ENCODE measurements at places on chromosomes 5 and 9.

DNA sequence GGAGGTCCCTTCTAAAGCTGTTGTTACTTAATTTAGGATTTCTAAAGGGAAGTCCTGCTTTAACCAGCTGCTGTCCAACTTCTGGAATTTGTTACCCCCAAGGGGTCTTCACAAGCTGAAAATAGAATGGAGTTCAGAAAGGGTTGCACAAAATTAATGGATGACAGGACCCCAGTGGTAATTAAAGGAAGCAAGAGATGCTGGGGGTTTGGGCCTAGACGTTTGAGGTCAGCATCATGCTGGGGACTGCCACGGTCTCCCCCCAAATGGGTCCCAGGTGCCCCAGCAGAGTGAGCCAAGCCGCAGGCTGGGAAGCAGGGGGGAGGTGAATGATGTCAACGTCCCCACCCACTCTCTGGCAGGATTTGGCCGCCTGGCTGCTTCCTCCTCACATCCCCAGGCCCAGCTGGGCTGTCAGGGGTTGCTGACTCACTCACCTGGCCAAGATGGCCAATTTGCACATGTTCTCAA lies 97.5 kb upstream of the ARAP3 start:
- DNase-seq = peak; percentile 76

DNA sequence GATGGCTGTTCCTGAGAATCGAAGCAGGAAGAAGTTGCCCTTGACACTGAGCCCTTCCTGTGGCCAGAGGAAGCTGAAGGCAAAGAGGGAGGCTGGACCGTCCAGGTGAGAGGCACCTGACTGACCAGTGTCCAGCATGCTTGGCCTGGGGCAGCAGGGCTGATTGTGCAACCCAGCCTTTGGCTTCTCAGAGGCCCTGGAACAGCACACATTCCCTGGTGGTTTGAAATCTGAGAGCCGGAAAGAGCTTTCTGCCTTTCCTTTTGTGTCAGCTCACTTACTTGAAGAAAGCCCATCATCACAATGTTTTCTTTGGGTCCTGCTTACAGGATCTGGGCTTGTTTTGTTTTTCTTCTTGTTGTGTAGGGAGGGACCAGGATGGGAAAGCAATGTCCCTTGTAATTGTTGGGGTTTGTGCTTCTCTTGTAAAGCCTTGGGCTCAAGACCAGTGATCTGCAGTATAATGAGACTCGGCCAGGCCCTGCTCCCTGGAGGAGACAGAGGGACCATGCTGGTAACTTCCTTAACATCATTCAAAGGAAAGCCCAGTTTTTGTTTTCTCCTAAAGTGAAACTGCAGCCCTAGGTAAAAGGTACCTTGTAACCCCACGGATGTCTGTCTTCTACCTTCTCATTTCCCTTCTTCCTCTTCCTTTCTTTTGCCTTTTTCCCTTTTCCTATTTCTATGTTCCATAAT lies 213.7 kb downstream of the NXNL2 start:
- no peak for DNase-seq

DNA sequence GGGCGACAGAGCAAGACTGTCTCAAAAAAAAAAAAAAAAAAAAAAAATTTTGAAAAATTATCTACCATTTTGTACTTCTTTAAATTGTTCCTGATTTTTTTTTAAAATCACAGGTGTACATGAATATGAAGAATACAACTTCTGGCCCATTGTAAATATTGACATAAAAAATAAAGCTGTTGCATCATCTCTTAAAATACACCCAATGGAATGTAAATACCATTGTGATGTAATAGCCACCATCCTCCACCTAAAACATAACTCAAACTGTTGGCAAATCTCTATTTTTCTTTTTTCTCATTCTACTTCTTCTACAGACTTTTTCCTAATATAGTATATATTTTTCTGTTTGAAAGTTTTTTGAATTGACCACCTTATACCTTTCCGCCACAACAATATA lies 61.0 kb upstream of the TEX48 start:
- no peak for DNase-seq

- no peak for DNase-seq
These were observed 7.9 kb upstream of the SLC6A7 start for GRCh38 chr5:150181766-150182545.

GRCh38 chr5:100520348-100520747 lies 14.8 kb upstream of the FAM174A start:
- no peak for DNase-seq

- no peak for DNase-seq
These were observed 215.1 kb downstream of the SH3GL2 start for GRCh38 chr9:17793713-17794622.

DNA sequence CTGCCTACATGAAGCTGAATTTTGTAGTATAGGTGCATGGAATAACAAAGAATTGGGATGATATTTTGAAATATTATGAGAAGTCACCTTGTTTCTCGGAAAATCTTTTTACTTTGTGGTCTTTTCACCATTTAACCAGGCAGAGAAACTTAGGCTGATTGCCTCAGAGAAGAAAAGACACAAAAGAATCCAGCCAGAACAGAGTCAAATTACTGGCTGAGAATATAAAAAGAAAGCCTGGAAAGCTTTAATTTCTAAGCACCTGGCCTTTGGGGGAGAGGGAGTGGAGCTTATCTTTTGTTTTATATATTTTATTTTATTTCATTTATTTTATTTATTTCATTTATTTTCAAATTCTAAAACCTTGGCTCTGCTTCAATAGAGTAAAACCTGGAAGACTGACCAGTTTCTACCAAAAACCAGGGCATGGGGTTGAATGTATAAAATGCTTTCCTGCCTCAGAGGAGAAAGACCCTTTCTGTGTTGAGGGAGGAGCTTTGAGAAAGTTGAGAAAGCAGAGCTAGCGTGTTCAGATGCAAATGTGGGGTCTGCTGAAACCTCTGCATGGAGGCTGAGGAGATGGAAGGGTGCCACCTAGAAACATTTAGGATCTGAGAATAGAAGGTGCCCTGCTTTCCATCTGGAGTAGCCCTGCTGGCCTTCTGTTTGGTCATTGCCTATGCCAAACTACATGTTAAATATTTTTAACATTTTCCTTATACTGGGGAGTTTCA lies 81.6 kb downstream of the NREP start:
- DNase-seq = no peak

GRCh38 chr9:109975574-109976295 lies 195.7 kb downstream of the PALM2AKAP2 start:
- DNase-seq = no peak

DNA sequence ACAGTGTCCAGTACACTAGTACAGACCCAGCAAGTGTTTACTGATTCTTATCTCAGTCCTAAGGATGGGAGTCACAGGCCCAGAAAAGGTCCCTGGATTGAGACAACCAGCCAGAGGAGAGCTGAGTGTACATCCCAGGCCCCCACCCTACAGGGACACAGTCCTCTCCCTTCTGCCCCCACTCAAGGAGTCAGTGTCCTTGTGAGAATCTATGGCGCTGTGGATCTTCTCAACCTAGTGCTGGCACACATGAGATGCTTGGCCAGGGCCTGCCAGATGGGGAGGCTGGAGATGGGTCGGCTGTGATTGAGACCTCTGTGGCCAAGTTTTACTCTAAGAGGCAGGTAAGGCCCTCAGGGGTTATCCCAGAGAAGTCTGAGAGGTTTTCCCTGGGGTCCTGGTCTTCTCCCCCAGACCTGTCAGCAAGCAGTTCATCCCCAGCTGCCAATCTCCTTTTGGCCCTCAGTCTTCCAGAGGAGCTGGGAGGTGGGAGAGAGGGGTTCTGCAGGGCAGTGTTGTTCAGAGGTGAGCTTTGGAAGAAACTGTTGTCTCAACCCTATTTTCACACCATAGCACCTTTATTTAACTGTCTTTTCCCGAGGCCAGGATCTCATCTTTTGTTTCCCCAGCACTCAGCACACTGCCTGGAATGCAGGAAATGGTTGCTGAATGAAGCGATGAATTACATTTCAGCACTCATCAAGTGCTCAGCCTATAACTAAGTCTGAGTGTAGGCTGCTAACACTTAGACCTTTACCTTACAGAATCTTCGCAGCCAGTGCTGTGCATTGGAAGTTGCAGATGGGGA lies 3.2 kb upstream of the NSD1 start:
- no peak for DNase-seq

GRCh38 chr9:100939636-100940035 lies 88.9 kb upstream of the PLPPR1 start:
- DNase-seq = no peak

DNA sequence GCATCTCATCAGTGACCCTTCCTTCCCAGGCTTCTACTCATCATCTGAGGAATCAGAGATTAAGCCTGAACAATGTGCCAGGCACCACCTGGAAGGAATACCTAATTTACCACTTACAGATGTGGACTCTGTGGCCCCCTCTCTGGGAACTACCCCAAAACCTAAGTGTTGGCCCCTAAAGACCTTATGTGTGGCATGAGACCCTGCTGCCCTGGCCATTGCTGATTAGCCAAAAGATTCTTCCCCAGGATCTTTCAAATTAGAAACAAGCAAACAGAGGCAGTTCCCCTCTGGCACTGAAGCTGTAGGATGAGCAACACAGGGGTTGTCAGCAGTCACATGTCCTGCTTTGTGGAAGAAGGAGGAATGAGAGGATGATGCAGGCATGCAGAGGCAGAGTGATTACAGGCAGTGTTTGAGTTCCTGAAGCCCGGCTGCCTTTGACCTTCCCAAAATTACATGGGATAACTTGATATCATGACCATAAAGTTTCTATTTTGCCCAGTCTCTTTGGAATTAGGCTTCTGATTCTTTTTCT lies 10.6 kb downstream of the SPINK4 start:
- peak; percentile 89 for DNase-seq

DNA sequence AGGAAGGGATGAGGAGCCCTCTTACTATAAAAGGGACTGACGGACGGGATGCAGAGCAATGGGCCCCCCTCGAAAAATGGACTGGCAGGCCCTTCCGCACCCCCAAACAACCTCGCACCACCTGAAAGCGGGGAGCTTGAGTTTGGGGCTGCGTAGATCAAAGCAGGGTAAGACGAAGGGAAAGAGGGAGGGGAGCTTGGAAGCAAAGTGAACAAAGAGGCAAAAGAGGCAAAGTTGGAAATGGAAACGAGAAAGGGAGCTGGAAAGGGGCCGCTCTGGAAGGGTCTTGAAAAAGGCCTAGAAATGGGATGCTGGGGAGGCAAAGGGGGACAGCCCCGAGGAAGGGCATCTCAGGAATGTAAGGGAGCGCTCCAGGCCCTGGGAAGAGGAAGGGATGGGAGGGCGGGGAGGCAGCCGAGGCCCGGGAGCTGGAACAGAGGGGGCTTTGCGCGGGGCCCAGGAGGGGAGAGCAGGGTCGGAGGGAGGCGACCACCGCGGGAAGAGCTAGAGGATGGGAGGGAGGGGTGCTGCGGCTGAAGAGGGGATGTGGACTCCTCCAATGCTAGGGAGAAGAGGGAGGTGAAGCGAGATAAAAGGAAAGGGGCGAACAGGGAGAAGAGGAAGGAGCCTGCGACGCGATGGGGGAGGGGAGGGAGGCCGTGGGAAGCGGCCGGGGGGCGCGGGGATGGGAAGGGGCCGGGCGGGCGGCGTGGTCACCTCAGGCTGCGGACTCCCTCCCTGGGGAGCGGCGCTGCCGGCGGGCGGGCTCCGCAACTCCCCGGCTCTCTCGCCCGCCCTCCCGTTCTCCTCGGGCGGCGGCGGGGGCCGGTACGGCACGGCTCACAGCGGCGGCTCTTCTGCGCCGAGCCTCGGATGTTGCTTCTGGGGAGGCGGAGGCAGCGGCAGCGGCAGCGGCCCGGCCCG lies 577 bp downstream of the RNF145 start:
- peak; percentile 24 for DNase-seq

GRCh38 chr9:132249123-132249522 lies 87.3 kb downstream of the NTNG2 start:
- no peak for DNase-seq

- DNase-seq = peak; percentile 95
These were observed 110.3 kb upstream of the IQGAP2 start for GRCh38 chr5:76292620-76293322.

GRCh38 chr9:84793251-84793650 lies 123.7 kb downstream of the NTRK2 start:
- no peak for DNase-seq

GRCh38 chr5:179226696-179227095 lies 118.6 kb downstream of the ADAMTS2 start:
- no peak for DNase-seq

DNA sequence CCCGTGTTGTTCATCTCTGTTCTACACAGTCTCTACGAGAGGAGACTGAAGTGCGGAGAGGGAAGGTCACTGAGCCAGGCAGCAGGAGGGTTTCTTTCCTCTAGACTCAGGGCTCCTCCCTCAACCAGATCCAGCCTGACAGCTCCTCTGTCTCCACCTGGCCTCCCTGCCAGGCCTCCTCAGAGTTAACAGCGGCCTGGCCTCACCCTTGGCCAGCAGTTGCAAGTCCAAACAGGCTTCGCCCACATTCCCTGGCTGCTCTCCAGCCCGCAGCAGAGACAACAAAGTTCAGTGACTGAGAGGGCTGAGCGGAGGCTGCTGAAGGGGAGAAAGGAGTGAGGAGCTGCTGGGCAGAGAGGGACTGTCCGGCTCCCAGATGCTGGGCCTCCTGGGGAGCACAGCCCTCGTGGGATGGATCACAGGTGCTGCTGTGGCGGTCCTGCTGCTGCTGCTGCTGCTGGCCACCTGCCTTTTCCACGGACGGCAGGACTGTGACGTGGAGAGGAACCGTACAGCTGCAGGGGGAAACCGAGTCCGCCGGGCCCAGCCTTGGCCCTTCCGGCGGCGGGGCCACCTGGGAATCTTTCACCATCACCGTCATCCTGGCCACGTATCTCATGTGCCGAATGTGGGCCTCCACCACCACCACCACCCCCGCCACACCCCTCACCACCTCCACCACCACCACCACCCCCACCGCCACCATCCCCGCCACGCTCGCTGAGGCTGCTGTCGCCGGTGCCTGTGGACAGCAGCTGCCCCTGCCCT lies at the start of gene HRCT1:
Gene HRCT1, plus strand, starts transcription at position 291 of the 768 bp plus-strand sequence. Its CDS starts 86 bp downstream, at position 377.
- DNase-seq = no peak

DNA sequence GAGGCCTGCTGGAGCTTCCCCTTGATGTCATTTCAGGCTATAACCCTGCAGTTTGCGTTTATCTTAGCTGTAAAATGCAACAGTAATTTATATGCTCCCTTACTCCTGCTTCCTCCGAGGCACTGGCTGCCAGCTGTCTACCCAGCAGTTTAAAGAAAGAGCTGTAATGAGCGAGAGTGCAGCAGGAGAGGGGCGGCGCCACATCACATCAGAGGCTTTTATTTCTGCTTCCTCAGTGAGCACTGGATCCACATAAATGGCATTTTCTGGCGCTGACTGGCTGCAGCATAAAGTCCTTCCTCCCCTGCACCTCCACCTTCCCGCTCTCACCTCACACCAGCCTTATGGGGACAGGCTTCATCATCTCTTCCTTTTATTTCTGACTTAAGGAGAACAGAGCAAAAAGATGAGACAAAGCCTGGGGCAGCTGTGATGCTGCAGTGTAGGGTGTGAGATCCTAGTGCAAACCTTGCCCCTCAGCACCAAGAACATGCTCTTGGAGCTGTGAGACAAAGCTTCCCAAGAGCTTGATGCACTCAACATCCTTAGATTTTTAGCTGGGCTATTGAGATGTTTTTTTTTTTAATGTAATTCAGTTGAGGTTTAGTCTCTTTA lies 829.6 kb upstream of the ZNF608 start:
- no peak for DNase-seq

DNA sequence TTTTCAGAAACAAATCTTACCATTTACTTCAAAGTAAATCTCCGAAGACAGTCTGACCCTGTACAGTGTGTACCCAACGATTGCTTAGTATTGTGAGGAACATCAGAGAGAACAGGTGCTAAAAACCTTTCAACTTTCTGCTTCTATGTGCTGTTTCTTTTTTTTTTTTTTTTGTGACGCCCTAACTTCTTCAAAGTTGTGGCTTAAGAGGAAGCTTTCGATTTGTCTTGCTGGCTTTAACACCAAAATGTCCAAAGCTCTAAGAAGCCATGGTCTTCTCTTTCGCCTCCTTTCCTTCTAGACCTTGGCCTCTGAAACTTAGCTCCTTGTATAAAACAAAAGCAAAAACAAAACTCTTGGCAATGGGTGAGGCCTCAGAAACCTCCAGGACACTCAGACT lies 1.2 kb downstream of the TNFSF8 start:
- peak; percentile 76 for DNase-seq

GRCh38 chr9:37746448-37747270 lies 6.9 kb upstream of the TRMT10B start:
- no peak for DNase-seq
